Progenitor cell of endocrine pancreas (in vitro differentiated cells): ENCODE measurements at places on chromosomes 7 and 10. TPM values are rescaled to one million over a fixed set of nuclear protein-coding genes. Genes with fewer than 3 reads are reported as not detected.

SFTPA1 gene
- 0.22 TPM in 1 of 2 replicates, not detected in the other for total RNA-seq

ANXA8 gene
- not detected in 2 replicates for total RNA-seq

HMX2 gene
- not detected in 2 replicates for total RNA-seq

GIMAP7 gene
- total RNA-seq: not detected in 2 replicates

FAM25C gene
- total RNA-seq: not detected in 2 replicates

DNA sequence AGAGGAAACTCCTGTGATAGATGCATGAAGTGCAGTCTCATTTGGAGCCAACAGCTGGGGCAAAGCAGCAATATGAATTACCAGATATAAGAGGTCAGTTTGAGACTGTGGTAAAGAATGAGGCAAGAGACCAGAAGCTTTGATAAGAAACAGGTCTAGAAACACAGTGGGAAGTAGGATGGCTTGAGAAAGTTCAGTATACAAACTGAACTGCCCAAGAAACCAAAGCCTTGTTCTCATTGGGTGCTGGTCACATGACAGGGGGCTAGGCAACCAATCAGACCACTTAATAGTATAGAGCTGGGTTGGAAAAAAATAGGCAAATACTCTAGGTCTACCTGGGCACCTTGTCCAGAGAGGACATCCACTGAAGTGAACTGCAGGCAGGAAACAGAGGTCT, 46.2 kb upstream of the PLCE1 start:
- no peak for DNase-seq

- no peak for DNase-seq
Measured at GRCh38 chr7:11591943-11592342, 240.1 kb downstream of the THSD7A start.

DNA sequence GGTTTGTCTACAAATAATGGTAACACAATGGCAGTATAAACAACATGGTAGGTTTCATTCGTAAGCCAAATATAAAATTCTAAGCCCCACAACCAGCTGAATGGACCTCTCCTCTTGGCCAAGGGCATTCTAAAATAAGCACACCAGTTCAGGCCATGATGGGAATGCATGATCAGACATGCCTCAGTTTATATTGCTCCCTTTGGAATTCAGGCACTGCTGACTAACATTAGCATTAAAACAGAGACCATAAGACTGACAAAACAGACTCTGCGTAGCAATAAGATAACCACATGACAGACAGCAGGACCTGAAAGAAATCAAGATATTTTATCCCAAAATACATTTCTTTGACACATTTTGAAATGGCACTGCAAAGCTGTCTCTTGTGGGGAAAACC, 125.8 kb downstream of the FAM107B start:
- no peak for DNase-seq

- DNase-seq: no peak
Measured at GRCh38 chr7:129626896-129627295, 15.4 kb downstream of the NRF1 start.

DNA sequence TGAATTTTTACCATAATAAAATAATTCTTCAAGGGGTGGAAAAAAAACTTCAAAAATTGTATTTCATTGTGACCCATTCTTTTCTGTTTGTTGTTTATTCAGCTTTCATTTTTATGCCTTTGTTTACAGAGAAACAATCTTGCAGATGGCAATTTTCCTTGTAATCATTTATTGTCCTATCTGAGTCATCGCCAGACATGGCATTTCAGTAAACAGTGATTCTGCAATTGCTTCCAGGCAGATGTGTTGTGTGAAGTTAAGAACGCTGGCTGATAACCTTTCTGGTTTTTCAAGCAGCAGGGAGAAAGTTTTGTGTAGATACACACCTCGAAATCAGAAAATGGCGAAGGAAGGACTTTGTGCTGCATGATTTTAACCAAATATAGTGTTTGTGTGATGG, 80.7 kb upstream of the RPA3 start:
- DNase-seq: no peak

DNA sequence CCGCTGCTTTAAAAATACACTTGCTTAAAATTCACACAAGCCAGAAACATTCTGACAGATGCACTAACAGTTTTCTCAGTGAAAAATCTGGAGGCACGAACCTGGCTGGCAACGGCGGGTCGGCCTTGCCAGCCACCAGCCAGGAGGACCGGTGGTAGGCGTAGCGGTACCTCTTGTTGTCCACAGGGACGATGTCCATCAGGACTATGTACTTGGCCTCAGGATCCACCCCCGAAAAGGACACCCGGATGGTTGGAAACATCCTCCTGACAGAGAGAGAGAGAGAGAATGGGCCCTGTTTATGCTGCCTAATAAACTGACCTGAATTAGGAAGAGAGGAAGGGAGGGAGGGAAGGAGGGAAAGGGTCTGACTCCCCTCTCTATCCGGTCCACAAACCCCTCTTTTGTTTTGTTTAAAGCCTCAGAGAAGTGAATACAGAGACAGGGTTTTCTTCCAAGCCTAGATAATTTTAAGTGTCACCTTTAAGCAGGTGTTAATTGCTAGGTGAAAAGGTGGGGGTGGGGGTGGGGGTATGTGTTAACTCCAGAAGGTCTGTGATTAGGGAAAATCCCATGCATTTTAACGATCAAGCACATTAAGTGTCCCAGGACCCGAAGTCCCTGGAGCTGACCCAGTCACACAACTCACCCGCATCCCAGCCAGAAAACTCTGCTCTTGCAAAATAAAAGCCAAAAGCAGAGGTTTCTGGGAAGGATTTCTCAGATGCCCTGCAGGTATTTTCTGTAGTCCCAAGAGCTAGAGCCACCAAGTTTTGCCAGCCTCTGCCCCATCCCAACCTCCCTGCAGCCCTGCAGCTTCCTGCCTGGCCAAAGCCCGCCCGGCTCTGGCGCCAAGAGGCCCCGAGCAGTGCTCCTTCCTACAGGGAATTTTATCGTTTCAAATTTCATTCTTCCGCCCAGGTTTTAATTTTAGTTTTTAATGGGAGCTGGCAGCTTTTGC, 5.0 kb downstream of the TBX20 start:
- no peak for DNase-seq

- no peak for DNase-seq
Measured at GRCh38 chr7:41984888-41985287, 252.1 kb downstream of the GLI3 start.

GRCh38 chr10:31381766-31382316, 62.8 kb downstream of the ZEB1 start:
- no peak for DNase-seq

DNA sequence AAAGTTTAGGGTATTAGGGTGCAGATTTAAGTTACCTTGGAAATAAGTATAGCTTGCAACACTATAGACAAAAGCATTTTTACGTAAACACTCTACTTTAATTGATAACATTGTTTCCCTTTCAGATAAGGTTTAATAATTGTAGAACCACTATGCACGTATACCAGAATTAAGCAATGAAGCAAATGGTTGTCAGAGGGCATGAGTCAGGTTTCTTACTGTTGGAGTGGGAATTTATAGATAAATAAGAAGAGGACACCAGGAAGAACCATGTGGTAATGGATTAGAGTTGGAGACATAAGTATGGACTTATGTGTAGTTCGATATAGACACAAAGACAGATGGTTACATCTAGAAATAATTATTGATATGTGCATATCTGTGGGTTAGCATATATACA, 355.6 kb downstream of the ETV1 start:
- DNase-seq: no peak
